Breast epithelium (tissue), 4 donors: ENCODE measurements at places on chromosomes 11 and 22.

DNA sequence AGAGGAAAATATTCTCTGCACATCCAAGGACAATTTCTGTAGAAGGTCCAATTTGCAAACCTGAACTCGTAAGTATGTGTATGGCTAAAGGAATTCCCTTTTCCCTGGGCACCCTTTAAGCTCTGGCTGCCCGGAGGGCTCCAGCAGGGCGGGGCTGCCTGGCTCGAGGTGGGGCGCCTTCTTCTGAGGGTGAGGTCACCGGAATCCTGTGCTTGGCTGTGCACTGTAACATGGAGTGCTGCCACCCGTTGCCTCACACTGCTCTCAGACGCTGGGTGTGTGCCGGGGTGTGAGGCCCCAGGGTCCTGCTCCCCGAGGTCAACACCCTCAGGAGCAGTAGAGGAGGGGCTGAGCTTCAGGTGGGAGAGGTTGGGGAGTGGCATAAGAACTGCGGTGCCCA is 61.5 kb downstream of the SYN3 start:
- peak; percentile 60 for DNase-seq

- no peak for DNase-seq
These were observed at the start of gene THY1 for GRCh38 chr11:119422809-119423508. THY1 (minus strand) TSS chr11:119423172; CDS start chr11:119420905, 2,267 bp downstream.

DNA sequence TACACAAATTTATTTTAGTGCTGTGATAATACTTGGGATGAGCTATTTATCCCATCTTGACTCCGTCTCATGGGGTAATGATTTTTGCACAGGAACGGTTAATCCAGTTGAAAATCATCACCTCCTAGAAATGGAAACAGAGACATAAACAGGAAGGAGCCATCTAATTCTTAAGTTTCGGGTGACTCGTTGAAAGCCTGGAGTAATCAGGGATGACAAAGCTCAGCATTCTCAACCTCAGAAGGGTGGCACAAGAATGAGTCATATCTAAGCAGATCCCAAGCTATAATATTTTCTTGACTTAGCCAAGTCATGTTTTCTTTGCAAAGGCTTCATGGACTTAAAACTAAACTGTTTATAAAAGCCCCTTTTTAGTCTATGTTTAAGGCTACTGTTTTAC is 280.8 kb upstream of the CCDC90B start:
- no peak for DNase-seq

DNA sequence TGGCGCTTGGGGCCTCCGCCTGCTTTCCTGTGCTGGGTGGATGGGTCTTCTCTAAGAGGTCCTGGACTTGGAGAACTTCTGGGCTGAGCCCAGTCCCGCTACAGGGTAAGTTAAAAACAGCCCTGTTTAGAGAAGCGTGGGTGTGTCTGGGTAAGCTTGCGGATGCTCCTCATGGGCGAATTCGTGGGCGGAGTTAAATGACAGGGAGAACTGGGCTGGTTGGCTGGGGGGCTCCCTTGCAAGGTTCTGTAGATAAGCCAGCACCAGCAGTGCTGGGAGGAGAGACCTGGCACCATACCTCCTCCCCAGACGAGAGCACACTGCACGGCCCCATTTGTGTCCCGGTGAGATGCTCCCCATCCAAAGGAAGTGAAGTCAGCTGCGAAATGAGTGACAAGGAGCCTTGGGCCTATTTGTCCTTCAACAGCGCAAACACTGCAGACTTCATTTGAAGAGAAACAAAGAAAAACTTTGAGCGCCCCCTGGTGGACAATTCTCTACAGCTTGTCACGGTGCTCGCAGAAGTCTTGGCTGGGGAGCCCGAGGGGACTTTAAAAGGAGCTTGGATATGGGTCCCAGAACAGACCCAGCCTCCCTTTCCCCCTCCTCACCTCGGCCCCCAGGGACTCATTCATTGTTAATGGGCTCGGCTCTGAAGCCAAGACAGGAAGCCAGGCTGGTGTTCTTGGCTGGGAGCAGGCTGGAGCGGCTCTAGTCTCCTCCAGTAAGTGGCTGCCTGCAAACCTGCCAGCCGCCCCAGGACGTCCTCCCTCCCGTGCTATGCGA is 39.5 kb downstream of the TP53I11 start:
- peak; percentile 87 for DNase-seq

DNA sequence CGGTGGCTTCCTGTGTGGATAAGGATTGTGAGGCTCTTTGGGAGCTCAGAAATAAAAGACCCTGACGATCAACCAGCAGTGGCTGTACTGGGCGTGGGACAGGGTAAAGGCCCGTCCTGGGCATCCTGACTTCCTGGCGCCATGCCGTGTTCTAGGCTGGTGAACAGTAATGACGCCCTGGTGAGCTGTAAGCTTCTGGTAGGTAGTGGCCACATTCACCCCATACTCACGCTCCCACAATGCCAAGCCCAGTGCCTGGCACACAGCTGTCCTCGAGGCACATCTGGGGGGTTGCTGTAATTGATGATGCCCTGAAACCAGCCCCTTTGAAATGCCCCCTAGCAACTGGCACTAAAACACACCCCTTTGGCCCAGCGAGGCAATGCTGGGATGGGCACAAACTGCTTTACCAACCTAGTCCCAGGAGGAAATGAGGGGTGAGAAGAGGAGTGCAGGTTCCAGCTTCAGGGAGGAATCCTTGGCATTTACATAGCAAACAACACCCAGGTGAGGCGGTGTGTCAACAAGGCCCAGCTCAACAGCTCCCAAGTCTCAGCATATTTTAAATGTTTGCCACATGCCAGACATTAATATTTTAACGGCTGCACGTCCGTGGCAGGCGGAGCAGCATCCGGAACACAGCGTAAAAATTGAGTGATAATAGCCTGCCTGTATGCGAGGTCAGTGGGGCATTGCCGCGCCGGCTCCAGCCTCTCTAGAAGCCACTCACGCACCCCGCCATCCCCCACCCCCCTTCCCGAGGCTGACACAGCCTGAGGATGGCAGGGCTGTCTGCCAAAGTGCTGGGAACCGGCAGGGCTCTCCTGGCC is 79.3 kb downstream of the DSCAML1 start:
- DNase-seq: peak; percentile 21

DNA sequence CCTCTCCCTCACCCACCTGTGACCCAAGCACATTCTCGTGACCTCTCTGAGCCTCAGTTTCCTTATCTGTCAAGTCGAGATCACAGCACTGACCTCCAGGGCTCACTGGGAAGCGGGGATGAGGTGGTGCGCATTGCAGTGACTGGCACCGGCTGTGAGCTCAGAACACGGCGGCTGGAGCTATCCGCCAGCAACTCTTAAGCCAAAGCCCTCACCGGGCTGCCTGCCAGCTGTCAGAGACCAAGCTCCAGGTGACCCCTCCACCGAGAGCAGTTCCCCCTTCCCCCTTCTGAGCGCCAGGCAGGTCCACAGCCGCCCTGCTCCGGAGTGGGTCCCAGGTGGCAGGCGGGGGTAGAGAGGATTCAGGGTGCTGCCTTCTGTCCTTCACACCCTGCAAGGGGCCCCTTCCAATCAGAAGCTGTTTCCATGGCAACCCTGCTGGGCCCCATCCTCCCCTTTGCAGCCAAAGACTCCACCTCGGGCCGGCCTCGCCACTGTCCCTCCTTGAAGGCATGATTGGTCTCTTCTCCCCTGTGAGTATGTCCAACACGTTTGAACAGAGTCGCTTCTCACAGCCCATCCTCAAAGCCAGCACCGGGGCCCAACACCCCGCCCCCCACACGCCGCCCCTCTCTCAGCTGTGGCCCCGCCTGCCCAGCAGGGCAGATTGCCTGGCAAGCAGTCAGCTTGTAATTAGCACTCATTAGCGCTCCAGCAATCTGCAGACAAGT is 98.7 kb downstream of the WNT7B start:
- peak; percentile 49 for DNase-seq

DNA sequence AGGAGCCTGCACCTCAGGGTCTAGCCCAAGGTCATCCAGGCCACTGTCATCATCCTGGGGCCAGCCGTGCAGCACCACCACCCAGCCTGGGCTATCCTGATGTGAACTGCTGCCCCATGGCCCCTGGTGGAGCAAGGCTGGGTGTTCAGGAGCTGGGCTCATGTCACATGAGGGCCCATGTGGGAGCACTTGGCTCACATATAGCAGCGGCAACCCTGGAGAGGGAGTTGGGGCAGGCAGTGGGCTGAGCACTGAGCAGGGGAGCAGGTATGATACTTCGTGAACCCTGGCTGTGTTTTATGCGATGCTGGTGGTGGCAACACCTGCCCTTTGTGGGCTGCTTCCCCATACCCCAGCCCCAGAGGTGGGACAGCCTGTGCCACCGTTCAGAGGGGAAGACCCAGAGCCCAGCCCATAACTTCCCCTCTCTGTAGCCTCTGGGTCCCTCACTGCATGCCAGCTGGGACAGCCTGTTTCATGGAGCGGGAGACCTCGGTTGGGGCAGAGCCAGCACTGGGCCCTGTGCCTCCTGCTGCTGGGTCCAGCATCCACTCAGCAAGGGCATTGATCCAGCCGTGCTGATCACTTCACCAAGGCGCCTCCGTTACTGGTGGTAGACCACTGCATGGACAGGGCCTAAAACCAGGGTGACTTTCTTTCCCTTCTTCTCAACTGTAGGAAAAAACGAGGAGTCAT is 62.5 kb upstream of the SUSD2 start:
- DNase-seq: no peak

DNA sequence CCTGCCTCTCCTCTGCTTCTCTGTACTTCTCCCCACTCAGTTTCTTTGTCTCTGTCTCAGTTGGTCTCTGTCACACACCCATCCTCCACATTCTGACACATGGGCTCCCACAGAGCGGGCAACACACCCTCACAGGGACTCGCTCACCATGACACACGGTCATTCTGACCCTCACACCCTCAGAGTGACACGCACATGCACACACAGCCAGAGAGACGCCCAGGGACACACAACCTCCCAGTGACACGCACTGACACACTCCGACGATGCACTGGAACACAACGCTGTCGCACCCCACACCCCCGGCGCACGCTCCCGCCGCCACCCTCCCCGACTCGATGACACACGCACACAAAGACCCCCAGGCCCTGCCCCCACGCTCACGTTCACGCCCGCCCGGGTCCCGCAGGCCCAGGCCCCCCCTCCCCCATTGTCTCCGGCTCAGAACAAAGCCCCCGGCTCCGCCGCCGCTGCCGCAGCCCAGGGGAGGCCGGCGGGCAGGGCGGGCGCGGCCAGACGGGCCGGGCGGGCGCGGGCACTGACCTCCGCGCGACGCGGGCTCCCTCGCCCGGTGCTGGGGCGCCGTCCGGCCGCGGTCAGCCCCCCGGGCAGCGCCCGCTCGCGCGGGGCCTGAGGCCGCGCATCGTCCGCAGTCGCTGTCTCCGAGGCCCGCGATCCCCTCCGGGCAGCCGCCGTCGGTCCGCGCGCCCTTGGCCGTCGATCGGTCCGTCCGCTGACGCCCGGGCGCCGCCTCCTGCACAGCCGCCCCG is 404 bp downstream of the DCHS1 start:
- no peak for DNase-seq
